Stimulated activated CD8-positive, alpha-beta memory T cell treated with anti-CD3 and anti-CD28 coated beads, Interleukin-7, amount 100 ng/mL, for 4 hours (primary cell): ENCODE measurements at places on chromosomes 11 and 22.

DNA sequence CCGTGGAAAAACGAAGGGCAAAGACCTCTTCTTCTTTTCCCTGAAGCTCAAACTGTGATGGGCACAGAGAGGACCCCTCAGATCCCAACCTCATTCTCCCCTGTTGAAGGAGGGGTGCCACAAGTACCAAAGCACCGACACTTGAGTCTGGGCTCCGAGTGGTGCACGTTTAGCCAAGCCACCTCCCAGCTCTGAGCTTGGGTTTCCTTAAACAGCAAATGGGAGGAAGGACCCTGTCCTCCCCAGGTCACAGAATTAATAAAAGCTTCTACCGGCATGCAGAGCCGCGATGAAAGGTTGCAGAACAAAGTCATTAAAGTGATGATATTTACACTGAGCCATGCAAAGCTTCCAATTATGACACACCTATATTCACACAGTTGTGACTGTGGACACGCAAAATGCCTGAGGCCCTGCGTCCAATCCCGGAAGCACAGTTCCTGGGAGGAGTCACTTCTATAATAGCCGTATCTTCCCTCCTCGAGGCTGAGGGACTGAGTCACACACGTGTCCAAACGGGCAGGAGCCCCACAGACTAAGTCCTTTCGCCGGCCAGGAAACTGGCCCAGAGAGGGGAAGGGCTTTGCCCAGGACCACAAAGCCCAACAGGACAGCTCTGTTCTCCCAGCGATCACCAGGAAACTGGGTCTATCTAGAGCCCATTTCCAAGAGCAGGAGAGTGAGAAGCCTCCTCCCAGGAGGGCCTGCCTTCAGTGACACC is 922 bp upstream of the CSNK1E start:
- DNase-seq = no peak

DNA sequence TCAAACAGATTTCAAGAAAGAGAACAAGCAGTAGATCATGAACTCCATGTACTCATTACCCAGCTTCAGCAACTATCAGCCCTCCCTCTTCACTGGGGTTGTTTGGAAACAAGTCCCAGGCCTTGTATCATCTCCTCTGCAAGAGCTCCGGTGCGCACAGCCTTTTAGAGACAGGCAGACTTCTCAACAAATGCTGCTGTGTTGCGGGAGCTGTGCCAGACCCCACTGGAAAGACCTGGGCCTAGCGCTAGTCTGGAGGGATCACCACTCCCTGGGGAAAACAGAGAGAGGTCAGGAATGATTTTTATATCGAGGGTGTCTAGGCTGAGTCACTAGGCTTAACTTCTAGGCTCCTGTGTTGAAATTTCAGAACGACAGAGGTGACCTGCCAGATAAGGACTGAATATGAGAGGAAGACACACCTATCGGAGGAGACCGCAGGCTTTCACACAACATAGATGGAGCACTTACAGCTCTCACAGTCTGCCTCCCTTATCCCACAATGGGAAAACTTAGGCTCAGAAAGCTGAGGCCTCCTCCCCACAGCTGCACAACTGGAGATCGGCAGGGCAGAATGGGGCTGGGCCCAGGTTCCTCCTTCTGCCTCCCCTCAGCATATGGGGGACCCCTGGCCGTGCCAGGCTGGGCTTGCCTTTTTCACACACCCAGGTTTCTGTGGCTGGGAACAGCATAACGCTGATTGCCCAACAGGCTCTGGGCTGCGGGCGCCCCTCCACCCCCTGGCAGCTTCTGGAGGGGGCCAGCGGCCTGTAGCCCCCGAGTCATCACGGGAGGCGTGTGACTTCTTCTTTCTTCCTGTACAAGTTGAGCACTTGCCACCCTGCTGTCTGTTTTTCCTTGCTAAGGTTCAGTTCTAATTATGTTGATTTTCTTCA is 86.0 kb downstream of the PKNOX2 start:
- DNase-seq = no peak

GRCh38 chr11:110791621-110792020 is 79.4 kb upstream of the ARHGAP20 start:
- no peak for DNase-seq

GRCh38 chr11:17694494-17695110 is 24.8 kb upstream of the MYOD1 start:
- DNase-seq = no peak

DNA sequence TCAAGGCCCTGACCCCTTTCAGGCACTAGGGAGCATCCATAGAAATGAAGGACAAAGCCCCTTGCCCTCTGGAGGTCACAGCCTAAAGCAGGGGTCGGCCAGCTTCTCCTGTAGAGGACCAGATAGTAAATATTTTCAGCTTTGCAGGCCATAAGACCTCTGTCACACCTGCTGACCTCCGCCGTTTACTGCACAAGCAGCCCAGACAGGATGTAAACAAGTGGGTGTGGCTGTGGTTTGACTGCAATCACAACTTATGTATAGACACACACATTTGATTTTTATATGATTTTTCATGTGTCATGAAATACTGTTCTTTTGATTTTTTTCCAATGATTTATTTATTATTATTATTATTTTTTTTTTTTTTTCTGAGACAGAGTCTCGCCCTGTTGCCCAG is 34.3 kb downstream of the KIAA1671 start:
- no peak for DNase-seq

DNA sequence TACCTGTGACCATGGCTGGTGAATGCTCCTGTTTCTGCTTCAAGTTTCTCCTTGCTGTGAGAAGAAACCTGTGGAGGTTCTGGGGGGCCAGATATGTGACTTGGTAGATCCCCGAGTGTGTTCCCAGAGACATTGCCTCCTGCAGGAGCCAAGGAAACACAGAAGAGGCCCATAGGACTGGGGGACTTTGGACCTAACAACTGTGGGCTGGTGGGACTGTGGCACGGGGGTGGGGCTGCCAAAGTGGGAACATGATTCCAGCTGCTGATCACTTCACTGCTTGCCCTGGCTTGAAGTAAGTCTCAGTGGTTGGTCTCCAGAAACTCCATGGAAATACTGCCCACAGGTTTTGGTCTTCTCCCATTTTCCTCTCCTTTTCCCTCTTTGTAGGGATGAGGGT is 4.1 kb upstream of the NR1H3 start:
- no peak for DNase-seq

DNA sequence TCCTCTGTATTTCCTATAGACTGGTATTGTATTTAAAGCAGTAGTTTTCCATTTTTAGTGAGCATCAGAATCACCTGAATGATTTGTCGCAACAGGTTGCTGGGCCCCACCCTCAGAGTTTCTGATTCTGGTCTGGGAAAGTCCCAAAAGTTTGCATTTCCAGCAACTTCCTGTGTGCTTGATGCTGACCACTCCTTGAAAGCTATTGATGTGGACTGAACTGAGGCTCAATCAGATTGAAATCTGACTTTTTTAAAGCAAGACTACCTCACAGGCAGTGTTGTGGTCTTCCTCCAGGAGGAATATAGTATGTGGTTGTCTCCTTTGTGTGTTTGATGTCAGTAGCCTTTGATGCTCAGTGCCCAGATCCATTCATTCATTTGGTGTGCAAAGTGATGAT is 17.2 kb upstream of the MPZL2 start:
- DNase-seq = no peak

GRCh38 chr22:47739291-47740015 is 977.0 kb downstream of the TBC1D22A start:
- DNase-seq = no peak

DNA sequence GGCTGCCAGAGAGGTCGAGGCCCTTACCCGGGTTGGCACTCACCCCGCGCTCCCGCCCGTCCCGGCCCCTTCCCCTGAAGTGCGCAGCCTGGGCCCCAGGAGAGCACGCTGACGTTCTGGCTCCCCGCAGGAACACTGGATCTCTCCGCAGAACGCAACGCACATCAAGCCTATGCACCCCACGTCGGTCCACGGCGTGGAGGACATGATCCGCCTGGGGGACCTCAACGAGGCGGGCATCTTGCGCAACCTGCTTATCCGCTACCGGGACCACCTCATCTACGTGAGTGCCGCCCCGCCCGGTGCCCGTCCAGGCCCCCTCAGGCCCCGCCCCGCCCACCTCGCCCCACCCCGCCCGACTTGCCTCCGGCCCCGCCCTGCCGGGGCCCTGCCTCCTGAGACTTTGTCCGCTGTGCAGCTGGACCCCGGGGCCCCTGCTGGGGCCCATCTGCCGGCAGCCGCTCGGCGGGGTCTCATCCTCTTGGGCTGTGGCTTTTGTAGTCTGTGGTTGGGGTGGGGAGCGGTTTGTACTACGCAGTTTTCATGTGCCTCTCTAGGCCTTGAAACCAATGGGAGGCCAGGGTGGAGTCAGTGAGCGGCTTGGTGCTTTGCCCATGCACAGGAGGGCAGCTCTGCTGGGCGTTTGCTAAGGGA is 19.7 kb downstream of the MYO7A start:
- peak; percentile 22 for DNase-seq
